ENCODE measurements at places on chromosomes 3 and 15.

- DNase-seq: no peak
Observed at GRCh38 chr15:62052713-62053112, 7.5 kb downstream of the VPS13C start.

DNA sequence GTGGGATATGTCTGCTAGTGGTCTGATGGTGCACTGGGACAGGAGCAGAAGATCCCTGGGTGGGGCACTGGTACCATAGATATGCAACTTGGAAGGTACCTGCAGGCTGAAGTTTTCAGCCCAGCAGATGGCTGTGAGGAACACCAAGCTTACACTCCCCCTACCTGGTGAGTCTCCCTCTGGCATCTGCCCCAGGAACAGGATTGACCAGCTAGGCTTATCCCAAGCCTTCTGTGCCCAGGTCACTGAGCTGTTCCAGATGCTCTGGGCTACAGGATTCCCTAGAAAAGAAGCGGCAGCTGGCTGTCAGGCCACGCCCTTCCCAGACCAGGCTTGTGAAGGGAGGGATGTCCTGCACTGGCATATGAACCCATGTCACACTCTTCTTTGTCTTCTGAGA, 1130.0 kb downstream of the NAALADL2 start:
- DNase-seq: no peak

- DNase-seq: no peak
Observed at GRCh38 chr15:65177901-65178300, 7.2 kb downstream of the CLPX start.

DNA sequence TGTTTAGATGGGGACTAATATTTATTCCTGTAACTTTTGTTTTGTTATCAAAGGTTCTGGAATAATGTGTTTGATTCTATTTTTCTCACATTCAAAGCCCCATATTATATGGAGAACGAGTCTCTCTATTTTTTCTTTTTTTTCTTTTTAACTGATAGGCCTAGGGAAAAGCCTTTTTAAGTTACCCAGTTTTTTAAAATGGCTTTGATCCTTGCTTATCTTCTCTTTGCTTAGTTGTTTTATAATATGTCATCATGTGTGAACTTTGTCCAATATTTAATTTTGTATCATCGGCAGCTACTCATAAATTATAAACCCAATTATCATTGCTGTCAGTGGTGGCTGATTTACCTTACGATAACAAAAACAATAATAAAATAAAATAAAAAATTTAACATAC, 610.3 kb upstream of the BCHE start:
- no peak for DNase-seq

- no peak for DNase-seq
Observed at GRCh38 chr3:171393032-171393744, 67.0 kb downstream of the TNIK start.

DNA sequence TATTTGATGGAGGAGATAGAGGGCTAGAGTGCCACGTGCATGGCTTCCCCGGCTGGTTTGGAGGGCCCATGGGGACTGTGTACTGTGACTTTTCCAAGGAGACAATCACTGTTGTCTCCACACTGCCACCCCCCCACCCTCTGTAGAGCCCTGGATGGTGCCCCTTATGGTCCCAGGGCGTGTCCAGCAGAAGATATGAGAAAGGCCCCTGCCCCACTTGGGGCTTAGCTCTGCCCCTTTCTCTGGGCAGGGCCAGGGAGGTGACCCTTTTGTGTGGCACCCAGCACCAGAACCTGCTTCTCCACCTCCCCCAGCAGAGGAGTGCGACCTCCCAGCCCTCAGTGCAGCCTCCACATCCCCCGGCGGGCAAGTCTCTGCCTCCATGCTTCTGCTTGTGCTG, 32.1 kb downstream of the SPSB4 start:
- DNase-seq: no peak

GRCh38 chr3:124089214-124089613, 97.3 kb upstream of the ROPN1 start:
- DNase-seq: no peak

DNA sequence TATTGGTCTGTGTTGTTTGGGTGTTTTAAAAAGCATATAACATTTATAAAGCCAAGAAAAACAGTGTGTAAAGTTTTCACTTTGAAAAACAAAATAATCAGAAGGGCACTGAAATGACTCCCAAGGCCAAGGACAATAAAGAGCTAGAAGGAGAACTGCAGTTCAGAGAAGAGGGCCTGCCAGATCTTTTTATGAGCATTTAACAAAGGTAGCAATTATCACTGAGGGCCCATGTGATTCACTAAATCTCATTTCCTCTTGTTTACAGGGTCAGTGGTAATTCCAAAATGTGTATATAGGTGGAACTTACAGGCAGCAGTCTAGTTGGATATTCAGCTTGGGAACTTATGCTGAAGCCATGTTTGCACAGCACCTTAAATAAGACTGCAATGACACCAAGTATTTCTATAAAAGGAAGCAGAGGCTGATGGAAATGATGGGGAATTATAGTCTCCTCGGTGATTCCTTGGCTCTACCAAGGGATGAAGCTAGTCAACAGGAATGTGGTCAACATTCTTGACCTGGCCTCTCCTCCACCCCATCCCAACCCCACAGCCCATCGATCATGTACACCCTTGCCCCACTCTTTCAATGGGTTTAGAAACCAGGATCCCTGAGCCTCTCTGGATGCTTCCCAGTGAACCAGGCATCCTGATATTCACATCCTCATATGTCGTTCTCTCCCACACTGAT, 54.4 kb upstream of the THUMPD3 start:
- DNase-seq: no peak

DNA sequence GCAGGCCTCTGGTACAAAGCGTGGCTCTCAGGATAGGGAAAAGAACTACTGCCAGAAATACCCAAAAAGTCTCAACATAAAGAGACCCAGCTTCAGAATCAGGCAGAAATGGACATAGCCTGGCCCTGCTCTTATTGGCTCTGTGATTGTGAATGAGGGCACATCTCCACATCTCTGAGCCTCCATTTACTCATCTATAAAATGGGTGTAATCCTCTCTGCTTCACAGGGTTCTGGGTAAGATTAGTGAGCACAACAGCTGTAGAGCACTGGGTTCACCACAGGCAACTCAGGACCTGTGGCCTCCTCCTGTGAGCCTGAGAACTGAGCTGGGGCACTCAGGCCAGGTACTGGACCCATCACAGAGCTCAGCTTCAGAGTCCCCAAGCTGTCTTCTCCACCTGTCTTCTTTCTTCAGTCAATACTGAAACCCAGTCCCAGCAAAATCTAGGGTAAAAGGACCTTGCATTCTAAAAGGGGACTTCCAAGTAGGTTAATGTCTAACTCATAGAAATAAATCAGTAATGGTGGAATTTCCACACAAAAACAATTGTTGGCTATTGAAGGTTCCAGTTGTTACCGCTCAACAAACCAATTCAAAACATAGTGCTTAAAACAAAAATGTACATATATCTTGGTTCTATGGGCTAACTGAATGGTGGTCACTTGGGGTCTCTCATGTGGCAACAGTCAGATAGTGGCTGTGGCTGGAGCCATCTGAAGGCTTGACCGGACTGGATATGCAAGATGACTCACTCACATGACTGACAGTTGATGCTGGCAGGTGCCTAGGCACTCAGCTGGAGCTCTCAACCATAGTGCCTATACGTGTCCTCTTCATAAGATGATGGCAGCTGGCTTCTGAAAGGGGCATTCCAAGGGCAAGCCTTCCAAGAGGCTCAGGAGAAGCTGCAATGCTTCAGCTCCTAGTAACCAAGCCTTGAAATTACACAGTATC, 47.3 kb downstream of the TRIM42 start:
- DNase-seq: no peak

DNA sequence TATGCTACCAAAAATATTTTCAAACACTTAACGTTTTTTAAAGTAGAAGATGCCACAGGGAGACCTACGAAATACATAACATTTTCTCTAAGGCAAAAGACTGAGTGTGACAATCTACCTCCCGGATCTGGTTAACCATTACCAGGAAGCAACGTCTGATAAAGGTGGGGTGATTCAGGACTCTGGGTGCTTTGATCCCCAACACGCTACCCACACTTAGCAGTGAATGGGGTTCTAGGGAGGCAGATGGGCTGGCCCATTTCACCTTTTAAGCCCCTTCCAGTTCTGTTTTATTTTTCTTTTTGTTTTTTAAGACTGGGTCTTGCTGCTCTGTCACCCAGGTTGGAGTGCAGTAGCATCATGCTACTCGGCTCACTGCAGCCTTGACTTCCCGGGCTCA, 39.5 kb downstream of the EIF4E3 start:
- DNase-seq: no peak

DNA sequence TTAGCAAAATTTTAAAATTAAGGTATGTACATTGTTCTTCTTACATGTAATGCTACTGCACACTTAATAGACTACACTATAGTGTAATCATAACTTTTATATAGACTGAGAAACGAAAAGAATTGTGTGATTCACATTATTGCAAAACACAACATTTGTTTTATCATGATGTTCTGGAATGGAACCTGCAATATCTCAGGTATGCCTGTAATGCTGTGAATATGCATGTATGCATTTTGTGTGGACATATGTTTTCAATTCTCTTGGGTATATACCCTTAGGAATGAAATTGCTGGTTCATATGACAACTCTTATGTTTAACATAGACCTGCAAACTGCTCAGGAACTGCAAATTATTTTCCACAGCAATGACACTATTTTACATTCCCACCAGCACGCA, 38.6 kb upstream of the TJP1 start:
- no peak for DNase-seq

- no peak for DNase-seq
Observed at GRCh38 chr3:104673981-104674380, 692.7 kb upstream of the ALCAM start.

DNA sequence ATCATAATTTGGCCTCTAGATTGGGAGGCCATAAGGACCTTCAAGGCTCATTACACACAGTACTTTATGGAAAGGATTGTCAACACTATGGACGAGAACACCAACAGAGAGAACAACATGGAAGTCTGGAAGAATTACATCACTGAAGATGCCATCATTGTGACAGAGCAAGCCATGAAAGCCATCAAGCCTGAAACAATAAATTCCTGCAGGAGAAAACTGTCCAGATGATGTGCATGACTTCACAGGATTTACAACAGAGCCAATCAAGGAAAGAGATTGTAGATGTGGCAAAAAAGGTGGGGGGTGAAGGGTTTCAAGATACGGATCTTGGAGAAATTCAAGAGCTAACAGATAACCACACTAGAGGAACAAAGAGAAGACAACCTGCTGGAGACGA, 15.9 kb downstream of the IL17RB start:
- no peak for DNase-seq

- no peak for DNase-seq
Observed at GRCh38 chr15:66611257-66612053, 45.7 kb upstream of the LCTL start.

DNA sequence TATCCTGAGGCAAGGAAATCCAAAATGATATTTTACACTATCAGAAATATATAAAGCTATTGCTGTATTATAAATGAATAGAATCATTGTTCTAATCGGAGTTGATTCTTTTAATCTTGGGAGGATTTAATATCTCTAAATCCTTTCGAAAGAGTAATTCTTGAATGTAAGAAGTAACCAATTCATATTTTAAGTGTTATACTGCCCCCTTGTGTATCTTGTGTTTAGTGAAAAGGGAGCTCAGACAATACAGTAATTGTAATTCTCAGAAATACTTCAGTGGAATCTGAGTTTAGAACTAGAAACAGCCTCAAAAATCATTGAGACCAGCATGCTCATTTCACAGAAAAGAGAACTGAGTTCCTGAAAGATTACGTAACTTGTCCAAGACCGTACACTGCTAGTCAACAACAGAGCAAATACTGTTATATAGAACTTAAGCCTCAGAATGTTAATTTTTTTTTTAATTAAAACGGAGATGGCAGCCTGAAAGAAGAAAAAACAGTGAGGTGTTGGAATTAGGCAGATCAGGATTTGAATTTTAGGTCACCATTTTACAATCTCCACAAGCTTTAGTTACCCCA, 42.9 kb downstream of the PLCH1 start:
- no peak for DNase-seq

GRCh38 chr3:117350371-117350770, 640.8 kb downstream of the TUSC7 start:
- no peak for DNase-seq

- DNase-seq: no peak
Observed at GRCh38 chr3:46719735-46720271, 2.1 kb upstream of the PRSS50 start.

DNA sequence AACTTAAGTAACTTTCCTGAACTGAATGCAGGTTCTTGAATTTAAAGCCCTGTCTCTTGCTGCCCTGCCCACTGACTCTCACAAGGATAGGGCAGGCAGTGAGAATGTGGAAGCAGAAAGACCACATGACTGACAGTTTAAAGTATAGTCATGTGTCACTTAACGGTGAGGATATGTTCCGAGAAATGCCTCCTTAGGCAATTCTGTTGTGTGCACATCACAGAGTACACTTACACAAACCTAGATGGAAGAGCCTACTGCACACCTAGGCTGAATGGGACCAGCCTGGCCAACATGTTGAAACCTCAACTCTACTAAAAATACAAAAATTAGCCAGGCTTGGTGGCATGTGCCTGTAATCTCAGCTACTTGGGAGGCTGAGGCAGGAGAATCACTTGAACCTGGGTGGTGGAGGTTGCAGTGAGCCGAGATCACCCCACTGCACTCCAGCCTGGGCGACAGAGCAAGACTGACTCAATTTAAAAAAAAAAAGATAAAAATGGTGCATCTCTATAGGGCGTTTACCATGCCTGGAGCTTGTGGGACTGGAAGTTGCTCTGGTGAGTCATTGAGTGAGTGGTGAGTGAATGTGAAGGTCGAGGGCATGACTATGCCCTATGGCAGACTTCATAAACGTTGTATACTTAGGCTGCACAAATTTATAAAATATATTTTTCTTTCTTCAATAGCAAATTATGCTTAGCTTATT, 18.9 kb upstream of the COPG1 start:
- no peak for DNase-seq

- peak; percentile 22 for DNase-seq
Observed at GRCh38 chr15:34239151-34239808, 14.5 kb downstream of the EMC4 start.

- DNase-seq: no peak
Observed at GRCh38 chr3:195443391-195443989, 670 bp upstream of the ACAP2 start.

DNA sequence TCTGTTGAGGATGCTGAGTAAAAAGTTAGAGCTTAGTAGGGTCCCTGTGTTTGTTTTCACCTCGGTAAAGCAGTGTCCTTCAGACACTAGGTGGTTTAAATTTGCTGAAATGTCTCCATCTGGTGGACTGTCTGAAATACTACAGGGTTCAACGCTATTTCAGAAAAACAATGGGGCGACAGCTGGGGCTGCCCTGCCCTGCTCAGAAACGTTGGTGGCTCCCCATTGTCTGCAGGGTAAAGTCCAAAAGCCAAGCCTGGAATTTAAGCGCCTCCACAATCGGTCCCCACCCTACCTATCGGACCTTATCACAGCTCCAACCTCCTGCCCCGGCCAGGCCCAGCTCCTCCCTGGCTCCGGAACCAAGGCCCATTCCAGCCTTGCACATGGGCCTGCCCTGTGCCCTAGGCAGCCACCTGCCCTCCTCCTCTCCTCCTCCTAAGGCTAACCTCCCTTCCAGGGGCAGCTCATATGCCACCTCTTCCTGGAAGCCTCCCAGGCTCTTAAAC, 4.3 kb upstream of the TSEN2 start:
- DNase-seq: no peak

GRCh38 chr3:184448321-184449160, 68.7 kb downstream of the CHRD start:
- DNase-seq: no peak

GRCh38 chr3:46163556-46164041, 44.5 kb downstream of the CCR1 start:
- no peak for DNase-seq

All from stimulated activated CD4-positive, alpha-beta T cell treated with anti-CD3 and anti-CD28 coated beads, Interleukin-12 subunit alpha, Interleukin-12 subunit beta, amount 100 ng/mL, for 4 hours (primary cell).